CD4-positive, alpha-beta T cell treated with Interleukin-12 subunit alpha and Interleukin-12 subunit beta, for 1 hour (primary cell): ENCODE measurements at places on chromosomes 16 and 17.

DNA sequence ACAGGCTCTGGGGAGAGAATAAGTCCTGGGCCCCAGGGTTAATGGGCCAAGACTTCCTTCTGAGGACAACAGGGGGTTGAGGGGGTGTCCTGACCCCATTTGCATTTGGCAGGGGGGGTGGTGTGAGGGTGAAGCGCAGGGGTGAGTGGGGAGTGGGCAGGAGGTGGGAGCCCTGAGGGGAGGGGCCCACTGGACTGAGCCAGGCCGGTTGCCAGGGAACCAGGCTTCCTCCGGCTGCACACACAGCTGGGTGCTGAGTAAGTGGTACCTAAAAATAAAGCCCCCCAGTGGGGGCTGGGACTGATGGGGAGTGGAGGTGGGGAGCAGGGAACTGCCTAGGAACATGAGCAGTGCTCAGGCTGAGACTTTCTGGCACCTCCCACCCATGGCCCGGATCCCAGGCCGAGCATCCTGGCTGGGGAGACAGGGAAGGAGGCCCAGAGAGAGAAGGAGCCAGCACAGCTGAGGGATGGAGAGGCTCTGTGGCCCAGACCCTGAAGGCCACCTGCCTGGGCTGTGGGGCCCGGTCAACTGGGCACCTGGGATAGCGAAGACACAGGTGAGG is 7.5 kb upstream of the RASD1 start:
- DNase-seq = no peak

GRCh38 chr16:3030222-3031212 is 6.2 kb downstream of the BICDL2 start:
- DNase-seq = no peak

DNA sequence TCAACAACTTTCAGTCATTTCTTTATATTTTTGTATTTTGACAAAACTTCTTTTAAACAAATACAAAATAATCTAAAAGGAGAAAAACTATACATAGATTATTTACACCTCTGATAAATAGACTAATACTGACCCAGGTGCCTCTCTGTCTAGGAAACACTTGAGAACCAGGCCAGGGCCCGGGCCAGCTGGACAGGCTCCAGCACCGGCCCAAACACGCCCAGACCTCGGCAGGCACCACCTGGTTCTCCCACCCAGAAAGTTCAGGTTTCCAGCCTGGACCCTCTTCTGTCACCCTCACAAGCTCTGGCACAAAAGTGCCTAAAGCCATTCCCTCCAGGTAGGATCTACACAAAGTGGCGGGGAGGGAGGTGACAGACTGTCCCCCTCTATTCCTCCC is 97.0 kb upstream of the DNAH17 start:
- DNase-seq = no peak

- no peak for DNase-seq
Observed at GRCh38 chr17:43126911-43127290, 1.7 kb upstream of the BRCA1 start.

- peak; percentile 58 for DNase-seq
Observed at GRCh38 chr16:79261481-79261940, 339.0 kb downstream of the MAF start.

DNA sequence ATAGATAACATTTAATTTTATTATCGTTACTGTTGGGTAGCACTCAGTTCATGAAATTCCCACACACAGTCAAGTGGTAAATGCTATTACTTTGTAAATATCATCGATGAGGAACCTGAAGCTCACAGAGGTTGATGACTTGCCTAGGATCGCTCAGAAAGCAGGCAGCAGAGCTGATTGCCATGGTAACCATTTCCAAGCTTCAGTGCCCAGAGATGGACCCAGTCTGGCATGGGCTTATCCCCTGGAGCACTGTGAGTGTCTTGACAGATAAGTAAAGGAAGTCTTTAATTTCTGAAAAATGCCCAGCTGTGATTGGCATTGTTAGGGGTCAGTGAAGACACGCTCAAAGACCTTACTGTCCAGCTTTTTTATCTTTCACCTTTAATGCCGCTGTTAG is 95.0 kb downstream of the PRKCB start:
- DNase-seq = no peak

GRCh38 chr16:83138976-83139690 is 512.4 kb downstream of the CDH13 start:
- no peak for DNase-seq

DNA sequence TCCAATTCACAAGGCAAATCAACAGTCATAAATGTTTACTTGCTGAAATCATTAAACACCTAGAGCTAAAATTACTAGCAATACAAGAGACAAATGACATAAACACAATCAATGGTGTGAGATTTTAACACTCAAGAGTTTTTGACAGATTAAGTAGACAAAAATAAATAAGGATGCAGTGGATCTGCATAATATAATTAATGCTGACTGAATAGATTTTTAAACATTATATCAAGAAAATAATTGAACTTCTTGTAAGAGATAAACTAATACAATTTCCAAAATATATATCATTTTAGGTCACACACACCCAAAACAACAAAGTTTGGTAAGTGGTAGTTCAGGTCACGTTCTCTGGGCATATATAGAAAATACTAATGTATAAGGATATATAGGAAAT is 322.6 kb upstream of the XYLT1 start:
- DNase-seq = no peak

DNA sequence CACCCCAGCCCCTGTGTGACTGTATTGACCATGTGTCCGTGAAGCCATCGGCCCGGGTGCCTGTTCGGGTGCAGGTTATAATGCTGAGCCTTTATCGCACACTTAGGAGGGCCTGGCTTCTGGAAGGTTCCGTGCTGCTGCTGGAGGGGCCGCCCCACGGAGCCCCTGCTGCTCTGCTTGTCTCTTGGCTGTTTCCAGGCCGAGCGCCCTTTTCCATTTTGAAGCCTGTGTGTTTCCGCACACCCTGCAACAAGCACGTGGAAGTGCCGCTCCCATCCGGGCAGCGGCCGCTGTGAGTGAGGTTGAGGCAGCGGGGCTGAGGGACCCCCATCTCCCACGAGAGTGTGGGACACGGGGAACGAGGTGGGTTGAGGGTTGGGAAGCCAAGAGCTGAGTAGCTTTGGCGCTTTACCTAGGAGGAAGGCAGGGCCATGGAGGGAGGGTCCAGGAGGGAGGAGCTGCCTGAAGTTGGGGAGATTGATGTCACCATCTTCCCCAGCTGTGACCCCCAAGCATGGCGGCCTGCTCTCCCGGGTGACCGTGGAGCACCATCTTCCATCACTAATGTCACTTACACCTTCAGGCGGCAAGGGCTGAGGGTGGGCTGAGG is 200.1 kb upstream of the GSE1 start:
- DNase-seq = no peak

- no peak for DNase-seq
Observed at GRCh38 chr16:69851491-69852240, 89.5 kb downstream of the WWP2 start.

DNA sequence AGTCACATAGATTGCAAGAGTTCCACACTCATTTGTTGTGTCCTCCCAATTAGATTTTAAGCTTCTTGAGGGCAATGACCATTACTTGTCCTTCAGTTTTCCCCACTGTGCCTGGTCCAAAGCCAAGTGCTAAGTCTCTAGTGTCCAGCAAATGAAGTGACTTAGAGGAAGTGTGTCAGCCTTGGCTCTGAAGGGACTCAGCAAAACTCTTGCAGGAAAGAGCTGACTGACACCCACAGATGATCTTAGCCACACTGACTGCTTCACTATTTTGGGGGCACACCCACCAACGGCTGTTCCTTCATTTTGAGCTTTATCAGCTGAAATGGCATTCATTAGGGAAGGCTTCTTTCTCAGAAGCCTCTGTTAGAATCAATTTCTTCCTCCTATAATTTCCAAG is 358.1 kb downstream of the UTP18 start:
- no peak for DNase-seq

GRCh38 chr17:45990886-45991285 is 8.2 kb upstream of the STH start:
- no peak for DNase-seq

DNA sequence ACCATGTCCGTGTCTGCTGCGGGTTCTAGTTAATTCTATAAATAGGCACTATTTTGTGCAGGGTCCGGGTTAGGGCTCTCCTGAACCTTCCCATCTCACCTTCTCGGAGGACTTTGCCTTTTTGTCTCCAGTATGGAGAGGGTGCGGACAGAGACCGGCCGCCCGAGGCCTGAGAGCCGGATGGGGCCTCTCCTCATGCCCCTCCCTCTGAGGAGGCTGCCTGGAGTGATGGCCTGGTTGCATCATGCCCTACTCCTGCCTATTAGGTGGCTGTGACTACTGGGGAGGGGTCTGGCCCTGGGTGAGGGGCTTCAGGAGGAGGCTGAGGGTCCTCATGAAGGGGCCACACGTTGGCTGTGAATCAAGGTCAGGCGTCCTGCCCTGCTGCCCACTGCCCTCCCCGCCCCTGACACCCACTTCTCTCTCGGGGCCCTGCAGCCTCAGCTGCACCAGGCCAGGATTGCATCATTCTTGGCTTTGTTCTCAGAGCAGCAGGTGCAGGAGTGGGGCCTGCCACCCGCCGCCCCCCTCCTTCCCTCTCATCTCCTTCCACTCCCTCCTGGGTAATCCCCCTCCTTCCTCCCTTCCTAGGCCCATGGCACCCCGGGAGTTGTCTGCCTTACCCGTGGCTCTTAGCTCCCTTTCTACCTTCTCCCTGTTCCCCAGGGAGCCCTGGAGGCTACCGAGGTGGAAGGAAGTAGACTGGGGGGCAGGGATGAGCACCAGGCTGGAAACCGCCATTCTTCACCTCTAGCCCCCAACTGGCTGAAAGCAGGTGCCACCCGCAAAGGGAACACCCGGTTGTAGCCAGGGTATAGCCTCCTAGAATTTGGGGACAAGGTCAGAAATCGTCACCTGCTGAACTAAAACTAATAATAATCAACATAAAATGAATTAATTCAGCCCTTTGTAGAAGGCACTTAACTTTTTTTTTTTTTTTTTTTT is 12.7 kb upstream of the ARHGAP23 start:
- no peak for DNase-seq

DNA sequence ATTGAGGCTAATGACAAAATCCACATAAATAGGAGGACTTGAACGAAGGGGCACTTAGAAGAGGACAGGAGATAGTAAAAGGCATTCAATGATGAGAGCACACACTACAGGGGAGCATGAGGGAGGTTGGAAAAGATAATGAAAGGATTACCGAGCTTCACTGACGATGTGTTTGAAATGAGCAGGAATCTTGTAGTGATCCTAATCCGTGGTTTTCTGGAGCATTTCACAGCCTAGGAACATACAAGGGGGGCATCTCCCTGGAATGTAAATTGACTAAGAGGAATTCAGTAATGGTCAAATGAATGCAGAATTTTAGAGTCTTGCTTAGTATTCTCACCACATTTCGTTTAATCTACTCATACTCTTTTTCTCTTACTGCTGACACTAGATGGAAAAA is 5.2 kb downstream of the ATMIN start:
- no peak for DNase-seq

GRCh38 chr16:58047557-58048348 is 22.2 kb downstream of the MMP15 start:
- DNase-seq = no peak

DNA sequence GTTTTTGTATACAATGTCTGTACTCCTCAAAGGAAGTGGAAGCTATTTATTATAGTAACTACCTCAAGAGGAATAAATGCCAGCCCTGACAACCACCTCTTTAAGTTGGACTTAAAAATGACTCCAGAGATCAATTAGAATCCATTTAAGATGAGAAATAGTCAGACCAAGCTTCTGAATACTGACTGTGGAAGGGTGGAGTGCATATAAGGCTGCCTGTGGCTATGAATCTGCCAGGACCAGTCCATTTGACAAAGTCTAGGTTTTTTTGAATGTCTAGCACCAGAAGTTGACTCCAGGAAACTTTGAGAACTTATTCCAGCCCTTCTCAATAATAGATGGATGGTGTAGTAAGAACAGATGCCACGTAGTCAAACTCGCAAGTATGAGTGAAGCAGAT is 15.0 kb downstream of the OGFOD1 start:
- no peak for DNase-seq

DNA sequence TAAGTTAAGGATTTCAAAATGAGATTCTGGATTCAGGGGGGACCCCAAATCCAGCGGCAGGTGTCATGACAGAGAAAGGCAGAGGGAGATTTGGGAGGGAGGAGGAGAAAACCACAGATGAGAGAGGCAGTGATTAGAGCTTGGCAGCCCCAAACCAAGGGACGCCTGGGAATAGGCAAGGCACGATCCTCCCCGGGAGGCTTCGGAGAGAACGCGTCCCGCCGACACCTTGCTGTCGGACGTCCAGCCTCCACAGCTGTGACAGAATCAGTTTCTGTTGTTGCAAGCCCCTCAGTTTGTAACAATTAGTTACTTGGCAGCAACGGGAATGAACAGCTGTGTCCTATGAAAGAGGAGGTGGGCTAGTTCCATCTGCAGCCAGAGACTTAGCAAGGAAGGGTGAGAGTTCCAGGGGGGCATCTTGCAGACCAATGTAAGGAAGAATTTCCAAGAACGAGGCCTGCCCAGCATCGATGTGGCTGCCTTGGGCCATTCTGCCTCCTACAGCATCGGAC is 110.7 kb upstream of the SDK2 start:
- no peak for DNase-seq

- no peak for DNase-seq
Observed at GRCh38 chr17:68870976-68871375, 84.2 kb downstream of the ABCA8 start.

GRCh38 chr17:81814748-81815645 is 11.0 kb downstream of the GCGR start:
- no peak for DNase-seq

GRCh38 chr17:75848523-75849278 is 4.5 kb upstream of the UNC13D start:
- DNase-seq = peak; percentile 83

DNA sequence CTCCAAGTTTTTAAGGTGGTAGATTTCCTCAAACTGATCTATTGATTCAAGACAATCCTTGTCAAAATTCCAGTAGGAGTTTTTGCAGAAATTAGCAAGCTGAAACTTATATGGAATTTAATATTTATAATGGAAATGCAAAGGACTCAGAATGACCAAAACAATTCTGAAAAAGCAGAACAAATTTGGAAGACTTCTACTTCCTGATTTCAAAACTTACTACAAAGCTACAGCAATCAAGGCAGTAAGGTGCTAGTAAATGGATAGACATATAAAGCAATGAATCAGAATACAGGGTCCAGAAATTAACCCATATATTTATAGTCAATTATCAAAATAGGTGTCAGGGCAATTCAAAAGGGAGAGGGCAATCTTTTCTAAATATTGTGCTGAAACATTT is 11.8 kb upstream of the IL21R start:
- no peak for DNase-seq

GRCh38 chr16:4373909-4374742 is 2.5 kb downstream of the VASN start:
- peak; percentile 26 for DNase-seq

GRCh38 chr17:37092701-37093100 is 143.9 kb downstream of the AATF start:
- no peak for DNase-seq
